G401 (cell line): ENCODE measurements at places on chromosomes 7 and 10. TPM values are rescaled to one million over a fixed set of nuclear protein-coding genes. Genes with fewer than 3 reads are reported as not detected.
A peak's percentile ranks its signal among the peaks of the same experiment; 100 is the strongest.

DNA sequence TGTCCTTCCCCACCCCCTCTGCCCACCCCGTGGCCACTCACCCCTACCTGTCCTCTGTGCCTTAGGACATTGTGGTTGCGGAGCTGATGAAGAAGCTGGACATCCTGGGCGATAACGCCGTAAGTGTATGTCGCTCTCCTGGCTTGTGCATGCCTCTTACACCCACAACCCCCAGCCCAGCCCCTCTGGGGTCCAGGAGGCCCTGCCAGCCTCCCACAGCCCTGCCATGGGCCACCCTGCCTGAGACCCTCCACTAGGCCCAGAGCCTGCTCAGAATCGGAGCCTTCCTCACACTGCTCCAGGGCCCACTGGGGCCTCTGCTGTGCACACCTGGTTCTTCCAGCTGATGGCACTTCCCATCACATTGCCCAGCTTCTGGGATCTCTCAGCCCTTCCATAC lies 36.8 kb upstream of the DPYSL4 start:
- DNase-seq, result no peak

- DNase-seq, result peak; percentile 80
These were observed 42.5 kb downstream of the TACR2 start for GRCh38 chr10:69374242-69374641.

The WIPF3 gene
- not detected in 2 replicates for total RNA-seq

DNA sequence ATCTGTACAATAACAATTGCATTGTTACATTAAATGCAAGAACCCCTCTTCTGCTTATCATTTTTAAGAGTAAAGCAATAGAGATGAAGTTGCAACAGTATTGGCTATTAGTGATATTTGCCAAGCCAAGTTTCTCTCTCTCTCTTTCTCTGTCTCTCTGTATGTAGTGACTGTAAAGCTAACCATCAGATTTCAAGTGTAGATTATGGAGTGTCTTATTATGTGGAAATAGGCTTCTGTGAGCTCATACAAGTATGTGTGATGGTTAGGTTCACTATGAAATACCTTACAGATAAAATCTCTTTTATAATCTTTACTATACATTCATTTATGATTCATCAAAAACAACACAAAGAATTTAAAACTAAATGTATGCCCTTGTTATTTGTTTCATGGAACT lies 28.6 kb upstream of the NRP1 start:
- DNase-seq, result no peak

The HMX3 gene
- not detected in 2 replicates for total RNA-seq

The TSPAN14 gene
- total RNA-seq, result 8.5 and 24.5 TPM in 2 replicates

GRCh38 chr7:15688911-15689310 lies 2.4 kb upstream of the MEOX2 start:
- DNase-seq, result no peak
